ENCODE measurements at places on chromosomes 5 and 9.

DNA sequence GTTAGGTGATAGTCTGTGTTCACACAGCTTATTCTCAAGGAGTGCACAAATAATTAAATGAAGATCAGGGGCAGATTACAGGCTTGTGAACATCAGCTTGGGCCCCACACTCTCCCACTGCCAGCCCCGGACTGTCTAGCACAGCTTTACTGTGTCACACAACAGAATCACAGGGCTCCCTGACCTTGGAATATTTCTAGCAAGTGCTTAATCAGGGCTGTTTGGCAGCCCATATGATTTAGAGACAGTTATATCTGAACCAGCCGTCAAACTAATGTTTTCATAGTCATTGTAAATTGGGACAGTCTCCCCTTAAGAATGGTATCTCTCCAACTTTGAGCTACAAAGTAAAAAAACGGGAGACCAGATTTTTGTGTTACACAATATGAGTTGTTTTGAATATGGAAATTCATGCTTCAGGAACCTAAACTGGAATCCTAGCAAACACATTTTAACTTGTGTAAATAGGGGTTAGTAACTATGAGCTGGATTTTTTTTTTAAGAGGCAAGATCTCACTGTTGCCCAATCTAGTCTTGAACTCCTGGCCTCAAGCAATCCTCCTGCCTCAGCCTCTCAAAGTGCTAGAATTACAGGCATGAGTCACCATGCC, 517.6 kb downstream of the BNC2 start:
- DNase-seq: no peak

DNA sequence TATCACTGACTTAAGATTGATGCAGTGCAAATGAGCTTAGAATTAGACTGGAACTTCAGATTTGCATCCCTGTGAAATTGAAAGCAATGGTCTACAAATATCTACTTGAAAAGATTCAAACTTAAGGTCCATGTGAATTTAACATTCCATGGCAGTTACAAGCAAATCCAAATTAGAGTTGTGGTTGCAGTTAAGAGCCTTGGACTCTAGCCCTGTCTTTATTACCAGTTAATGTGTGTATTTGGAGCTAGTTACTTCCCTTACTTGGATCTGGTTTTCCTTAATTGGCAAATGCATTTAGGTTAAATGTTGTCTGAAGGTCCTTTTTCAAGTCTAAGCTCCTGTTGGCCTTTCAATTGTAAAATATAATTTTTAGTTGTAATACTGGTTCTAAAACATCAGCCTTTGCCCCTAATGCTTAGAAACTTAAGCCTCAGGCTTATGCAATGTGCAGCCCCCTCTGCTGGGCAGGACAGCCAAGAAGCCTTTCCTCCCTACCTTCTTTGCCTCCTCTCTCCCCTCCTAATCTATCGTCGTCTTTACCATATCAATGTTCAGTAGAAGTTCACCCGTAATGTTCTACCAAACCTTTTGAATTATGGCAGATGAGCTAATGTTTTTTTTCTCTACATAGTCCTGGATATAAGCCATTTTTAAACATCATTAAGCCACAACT, 59.5 kb downstream of the ERMP1 start:
- no peak for DNase-seq

GRCh38 chr5:152547202-152547601, 142.1 kb upstream of the NMUR2 start:
- DNase-seq: no peak

DNA sequence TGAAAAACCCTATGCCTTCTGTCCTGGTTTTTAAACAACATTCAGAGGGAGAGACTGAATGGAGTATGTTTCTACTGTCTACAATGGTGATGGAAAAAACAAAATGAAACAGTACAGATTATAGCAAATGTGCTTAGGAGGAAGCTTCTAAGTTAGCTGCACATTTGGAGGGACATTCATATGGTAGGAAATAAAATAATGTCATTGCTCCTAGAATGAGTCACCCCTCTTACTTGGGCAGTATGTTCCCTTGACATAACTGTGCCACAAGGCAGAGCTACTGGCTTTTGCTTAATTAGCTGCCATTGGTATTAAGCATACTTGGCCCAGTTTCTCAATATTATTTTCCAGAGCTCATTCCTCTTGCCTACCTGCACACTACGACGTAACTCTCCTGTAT, 128.9 kb downstream of the GDNF start:
- DNase-seq: no peak

DNA sequence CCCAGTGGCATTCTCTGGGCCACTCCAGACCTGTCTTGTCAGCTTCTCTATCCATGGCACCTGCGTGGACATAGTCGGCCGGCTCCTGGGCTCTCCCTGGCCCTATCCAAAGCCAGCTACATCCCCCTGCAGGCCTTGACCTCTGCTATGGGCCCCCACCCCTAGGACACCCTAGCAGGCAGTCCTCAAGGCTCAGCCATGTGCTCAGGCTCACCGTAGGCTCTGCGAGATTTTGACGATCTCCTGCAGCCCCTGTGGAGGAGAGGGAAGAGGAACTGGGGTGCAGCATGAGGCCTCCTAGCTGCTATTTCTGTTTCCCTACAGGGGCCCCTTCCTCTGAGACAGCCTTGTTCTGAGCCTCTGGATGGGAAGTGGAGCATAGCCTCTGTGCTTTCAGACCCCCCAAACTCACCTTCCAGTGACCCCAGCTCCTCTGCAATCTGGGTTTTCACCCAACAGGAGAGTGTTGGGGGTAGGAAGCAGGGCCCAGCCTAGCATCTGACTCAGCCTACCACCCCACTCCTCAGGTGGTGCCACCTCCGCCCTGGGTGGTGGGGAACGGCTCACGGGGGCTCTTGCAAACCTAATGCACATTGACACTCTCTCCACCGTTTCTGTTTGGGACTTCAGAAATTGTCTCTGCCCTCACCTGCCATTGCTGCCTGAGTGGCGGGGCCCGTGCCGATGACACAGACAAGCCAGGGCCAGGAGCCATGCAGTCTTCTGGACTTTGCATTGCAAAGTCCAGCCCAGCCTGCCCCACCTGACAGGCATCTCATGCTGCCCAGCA, 36.7 kb downstream of the HRH2 start:
- DNase-seq: no peak

DNA sequence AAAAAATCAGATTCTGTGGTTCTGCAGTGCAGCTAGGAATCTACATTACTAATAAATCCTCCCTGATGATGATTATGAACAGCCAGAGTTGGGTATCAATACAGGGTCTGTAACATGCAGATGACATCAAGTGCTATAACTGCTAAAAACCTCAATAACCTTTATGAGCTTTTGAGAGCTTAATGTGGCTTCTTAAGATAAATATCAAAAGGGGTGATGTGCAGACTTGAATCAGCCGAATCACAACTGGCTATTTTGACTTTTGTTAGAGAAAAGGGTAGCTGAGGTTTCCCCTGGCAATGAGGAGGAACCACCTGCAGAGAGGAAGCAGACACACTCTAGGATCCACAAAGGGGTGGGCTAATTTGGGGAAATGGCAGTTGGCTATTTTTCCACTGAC, 30.2 kb downstream of the CAPSL start:
- no peak for DNase-seq

DNA sequence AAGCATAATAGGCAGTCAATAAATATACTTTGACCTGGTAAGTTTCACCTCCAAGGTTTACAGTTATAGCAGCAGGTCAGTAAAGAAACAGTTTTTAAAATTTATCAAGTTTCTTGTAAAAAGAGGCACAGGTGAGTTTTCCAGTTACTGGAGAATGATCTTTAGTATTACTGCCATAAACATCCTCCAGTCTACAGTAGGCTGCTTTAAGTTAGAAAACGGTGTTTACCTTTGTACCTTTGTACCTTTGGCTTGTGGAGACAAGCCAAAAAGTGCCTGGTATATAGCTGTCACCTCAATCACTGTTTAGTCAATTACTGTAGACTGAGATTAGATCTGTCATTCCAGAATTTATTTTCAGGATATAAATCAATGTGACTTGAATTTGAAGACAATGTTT, 42.7 kb upstream of the SRFBP1 start:
- DNase-seq: no peak

- DNase-seq: no peak
Observed at GRCh38 chr9:108586471-108587139, 269.2 kb downstream of the ACTL7B start.

DNA sequence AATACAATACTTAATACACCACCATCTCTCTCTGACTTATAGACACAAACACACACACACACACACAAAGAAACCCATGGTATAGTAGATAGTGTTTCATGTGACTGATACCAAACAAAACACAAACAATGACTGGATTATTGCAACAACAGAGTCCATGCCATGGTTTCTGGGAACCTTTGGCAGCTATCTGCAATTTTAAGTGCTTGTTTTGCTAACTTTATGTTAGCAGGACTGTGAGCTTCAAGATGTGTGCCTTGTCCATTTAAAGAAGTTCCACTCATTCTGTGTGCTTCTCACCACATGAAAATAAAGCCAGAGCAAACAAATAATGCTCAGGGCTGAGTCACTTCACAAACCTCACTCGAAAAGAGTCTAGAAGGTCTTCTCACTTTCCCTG, 15.1 kb upstream of the LURAP1L start:
- DNase-seq: no peak

DNA sequence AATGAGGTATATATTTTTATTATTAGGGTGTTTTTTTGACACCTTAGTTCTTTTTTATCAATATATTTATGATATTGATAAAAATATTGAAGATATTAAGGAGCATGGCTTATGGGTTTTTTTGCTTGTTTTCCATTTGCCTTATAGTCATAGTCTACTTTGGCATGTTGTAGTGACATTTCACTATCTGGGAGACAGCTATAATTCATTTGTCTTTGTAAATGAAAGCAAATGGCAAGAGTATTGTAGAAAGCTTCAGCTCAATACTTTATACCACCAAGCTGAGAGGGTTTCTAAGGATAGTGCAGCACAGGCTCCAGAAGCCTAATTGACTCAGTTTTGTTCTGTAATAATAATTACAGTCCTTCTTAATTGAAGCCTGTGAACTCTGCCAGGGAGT, 1182.3 kb downstream of the EFNA5 start:
- DNase-seq: no peak

GRCh38 chr9:34562135-34562745, 27.3 kb downstream of the CNTFR start:
- DNase-seq: no peak

DNA sequence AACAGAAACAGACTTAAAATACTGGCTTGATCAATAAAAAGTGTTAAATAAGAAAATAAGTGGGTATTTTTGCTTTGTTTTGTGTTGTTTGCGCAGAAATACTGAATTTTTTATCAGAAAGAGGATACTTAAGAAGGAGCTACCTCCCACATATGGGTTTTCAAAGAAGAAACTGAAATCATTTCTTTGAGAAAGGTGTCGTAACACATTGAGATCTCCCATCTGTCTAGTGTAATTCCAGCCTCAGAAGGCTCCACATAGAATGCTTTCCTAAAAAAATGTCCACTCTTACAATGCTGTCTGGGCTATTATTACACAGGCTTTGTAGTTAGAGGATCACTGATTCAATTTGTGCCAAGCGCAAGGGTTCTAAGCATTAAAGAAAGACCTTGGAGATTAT, 226.2 kb downstream of the EPB41L4A start:
- no peak for DNase-seq

- no peak for DNase-seq
Observed at GRCh38 chr9:121821326-121821725, 169.9 kb downstream of the DAB2IP start.

DNA sequence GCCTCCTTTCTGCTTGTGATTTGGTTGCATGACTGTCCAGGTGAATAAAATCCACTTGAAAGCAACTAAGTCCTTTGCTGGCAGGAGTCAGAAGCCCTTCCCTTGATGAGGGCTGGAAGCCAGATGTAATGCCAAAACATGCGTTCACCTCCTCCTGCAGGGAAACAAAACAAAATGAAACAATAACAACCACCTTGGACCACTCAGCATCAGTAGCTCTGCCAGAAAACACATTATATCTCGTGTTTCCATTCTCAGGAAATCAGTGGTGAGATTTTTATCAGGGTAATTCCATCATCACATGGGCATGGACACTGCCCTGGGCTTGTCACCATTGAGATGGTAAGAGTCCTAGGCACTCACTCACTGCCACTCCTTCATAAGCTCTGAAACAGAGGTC, 350.3 kb upstream of the ACTBL2 start:
- DNase-seq: no peak

DNA sequence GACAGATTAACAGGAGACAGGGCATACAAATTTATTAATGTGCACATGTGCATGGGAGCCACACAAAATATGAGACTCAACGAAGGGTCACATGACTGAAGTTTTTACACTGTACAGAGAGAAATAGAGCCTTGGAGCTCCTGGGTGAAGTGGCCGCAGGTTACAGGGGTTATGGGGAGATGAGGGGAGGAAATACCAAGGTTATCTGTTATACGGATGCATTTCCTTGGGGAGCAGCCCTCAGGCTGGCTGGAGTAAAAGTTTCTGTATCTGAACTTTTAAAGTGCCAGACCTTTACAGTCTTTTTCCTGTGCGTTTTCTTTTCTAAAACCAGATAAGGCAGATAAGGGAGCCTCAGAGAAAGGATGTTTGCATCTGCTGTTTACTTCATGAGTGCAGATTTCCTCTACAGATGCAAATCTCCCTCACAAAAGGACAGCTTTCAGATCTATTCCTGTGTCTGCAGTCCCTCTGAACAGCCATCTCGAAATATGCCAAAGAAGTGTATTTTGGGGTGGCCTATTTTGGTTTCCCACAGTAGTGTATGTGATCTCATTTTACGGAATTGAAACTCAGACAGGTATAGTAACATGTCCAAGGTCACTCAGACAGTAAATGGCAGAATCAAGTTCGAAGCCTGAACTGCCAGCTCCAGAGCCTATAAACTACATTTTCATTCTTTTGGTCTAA, 139.3 kb upstream of the FBXL17 start:
- DNase-seq: no peak

GRCh38 chr9:14530366-14530765, 162.9 kb downstream of the ZDHHC21 start:
- no peak for DNase-seq

DNA sequence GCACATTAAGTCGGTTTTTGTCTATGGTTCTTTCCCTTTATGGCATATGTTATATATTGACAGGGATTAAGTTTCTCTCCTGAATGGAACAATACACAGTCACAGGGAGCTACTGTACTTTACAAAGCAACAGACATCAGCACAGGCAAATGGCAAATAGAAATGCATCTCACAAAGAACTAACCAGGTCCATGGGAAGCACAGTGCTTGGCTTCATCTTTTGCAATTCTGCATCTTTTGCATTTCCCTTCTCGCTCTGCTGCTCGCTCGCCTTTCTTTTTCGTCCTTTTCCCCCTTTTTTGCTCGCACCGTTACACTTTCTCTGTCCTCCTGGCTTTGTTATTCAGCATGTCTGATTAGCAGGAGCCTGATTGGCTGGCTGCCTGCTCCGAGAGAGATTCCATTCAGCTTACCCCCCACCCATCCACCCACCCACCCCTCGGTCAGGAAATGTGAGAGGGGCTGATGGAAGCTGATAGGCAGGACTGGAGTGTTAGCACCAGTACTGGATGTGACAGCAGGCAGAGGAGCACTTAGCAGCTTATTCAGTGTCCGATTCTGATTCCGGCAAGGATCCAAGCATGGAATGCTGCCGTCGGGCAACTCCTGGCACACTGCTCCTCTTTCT, at the start of gene ADAMTSL1:
ADAMTSL1 (plus strand) TSS at position 502 of the 628 bp plus-strand sequence; CDS start at position 582, 80 bp downstream.
- peak; percentile 18 for DNase-seq

Data from nucleus accumbens (tissue), 56 donors.